Stimulated activated CD4-positive, alpha-beta T cell treated with anti-CD3 and anti-CD28 coated beads, Interleukin-4, amount 100 ng/mL, for 1 hour (primary cell): ENCODE measurements at places on chromosomes 4 and X.

DNA sequence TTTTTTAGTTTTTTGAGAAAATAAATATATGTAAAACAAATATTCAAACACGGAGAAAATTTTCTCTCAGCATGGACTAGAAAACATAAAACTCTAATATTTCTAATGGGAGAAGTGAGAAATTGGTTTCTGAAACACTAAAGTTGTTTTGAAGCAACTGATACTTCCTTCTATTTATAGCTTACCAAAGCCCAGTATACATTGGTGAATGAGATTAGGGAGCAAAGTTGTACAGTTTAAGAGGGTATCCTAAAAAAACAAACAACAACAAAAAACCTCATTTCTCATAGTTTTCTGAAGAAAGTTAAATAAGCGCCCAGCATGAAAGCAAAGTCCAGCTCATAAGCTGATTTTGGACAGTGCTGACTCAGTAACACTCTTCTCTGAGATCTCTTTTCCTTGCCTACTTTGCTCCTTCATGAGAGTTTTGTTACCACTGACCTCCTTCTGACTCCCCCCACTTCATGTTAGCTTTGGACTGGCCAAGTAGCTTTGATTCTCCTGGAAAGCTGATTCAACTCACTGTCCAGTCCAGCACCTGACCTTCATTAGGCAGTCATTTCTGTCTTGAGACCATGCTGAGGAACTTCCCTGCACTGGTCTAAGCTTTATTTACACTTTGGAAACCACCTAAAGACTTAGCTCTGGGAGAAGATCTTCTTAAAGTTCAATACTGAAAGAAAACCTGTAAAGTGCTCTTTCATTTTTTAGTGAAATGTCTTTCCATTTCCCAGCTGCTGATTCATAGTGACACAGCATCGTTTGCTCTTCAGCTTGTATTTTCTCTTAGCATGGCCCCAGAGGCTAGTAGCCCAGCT is 21.8 kb upstream of the P2RY10 start:
- no peak for DNase-seq

- DNase-seq = no peak
Observed at GRCh38 chr4:55385201-55385649, 10.5 kb upstream of the TMEM165 start.

DNA sequence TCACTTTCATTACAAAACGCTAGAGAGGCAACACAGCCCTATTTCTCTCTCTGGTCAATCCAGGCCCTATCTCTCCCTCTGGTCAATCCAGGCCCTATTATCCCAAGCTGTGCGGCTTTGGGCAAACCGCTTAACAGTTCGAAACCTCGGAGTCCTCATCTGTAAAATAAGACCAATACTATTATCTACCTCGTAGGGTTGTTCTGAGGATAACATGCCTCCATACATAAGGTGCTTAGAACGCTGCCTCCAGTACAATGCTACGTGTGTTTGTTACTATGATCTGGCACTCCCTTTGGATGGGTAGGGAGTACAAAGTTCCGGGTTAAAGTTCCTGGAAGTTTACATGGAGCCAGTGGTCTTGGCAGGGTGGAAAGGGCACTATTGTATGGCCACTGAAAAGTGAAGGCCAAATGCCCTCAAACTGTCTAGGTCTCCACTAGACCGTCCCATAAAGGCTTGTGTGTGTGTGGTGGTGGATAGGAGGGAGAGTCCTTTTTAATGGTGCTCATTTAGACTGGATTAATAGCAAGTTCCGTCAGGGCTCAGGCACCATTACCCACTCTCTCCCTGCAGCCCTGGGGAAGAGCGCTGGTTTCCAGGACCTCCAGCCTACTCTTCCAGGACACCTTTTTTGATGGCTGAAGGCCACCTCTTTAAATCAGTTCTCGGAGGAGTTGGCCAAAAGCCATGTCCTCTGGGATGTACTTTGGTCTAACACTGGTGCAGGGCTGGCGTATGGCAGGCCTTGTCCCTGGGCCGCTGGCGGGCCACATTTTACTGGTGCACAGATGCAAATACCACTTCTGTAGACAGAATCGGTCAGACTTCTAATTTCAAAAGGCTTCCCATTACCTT is 75.6 kb upstream of the BCOR start:
- no peak for DNase-seq

GRCh38 chrX:13223868-13224567 is 95.8 kb downstream of the ATXN3L start:
- DNase-seq = no peak

DNA sequence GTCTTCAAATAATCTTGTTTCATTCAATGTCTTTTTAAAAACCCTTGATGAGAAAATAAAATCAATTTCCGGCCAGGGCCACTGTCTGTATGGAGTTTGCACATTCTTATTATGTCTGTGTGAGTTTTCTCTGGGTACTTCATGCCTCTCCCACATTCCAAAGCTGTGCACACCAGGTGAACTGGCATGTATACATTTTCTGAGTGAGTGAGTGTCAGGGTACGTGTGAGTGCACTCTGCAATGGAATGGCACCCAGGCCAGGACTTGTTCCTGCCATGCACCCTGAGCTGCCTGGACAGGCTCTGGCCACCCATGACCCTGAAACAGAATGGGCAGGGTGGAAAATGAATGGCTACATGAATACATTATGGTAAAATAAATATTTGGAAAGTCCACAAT is 61.3 kb downstream of the UBE2NL start:
- no peak for DNase-seq

DNA sequence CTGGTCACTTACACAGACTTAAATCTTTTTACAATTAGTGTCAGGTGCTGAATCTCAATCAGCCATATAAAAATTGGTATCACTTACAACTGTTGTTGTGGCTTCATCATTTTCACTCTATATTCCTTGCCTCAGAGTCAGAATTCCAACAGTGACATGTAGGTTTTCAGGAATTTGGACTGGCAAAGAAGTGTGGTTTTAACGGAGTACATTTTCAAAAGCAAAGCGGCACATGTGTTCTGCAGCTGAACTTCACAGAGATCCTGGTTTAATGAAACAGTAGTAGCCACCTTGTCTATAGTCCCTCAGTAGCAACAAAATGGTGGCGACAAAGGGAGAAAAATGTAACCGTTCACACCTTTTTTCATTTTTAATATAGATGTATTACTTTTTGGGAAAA is 486.6 kb downstream of the FAT4 start:
- no peak for DNase-seq

GRCh38 chrX:22057667-22058066 is 25.5 kb downstream of the PHEX start:
- no peak for DNase-seq

DNA sequence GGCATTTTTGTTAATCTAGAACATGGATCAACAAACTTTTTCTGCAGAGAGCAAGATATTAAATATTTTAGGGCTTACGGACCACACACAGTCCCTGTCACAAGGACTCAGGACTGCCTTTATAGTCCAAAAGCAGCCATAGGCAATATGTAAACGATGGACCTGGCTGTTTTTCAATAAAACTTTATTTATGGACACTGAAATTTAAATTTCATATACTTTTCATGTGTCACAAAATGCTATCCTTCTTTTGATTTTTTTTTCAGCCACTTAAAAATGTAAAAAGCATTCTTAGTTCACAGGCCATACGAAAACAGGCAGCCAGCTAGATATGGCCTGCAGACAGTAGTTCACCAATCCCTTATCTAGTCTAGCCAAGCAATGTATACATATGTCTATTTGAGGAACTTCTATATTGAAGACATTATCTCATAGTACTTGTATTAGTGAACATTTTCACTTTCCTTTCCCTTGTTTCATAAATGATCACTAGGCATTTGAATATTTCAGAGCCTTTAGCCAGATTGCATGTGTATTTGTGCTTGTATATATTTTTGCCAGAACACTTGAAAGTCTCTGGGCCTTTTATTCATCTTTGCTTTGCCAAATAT is 350.9 kb downstream of the RPA4 start:
- no peak for DNase-seq

- DNase-seq = no peak
Observed at GRCh38 chr4:84496331-84496705, 2.8 kb downstream of the NKX6-1 start.
